Esophagus muscularis mucosa (tissue), 4 donors: ENCODE measurements at places on chromosomes 16 and 17. TPM values are rescaled to one million over a fixed set of nuclear protein-coding genes. Genes with fewer than 3 reads are reported as not detected.

KATNIP gene
- 17.7 TPM for total RNA-seq

- DNase-seq, result no peak
Observed at GRCh38 chr17:40095944-40096791, 4.2 kb downstream of the NR1D1 start.

DNA sequence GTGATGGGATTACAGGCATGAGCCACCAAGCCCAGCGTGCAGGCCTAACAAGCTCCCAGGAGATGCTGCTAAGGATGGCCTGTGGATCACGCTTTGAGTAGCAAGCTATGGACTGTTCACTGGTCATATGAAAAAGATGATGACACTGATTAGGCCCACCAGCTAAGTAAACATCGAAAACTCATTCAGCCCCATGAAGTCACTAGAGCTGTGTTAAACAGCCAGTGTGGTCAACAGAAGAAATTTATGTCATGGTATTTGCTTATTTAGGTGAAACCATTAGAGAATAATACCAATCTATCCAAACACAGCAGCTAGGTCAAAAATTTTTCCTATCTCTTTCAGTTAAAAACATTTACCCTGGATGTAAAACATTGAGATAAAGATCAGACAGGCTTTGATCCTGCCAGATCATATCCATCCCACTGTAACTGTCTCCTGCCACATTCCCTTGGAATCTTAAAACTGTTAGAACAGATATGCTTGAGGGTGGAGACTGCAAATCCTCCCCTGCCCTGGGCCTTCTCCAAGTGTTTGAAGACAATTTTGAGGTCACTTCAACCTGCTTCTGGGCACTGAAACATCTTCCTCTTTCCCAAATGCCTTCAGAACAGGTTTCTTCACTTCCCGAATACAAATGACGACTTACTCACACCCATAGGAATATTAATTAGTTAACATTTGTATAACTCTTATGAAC lies 30.9 kb downstream of the HOXB1 start:
- DNase-seq, result no peak

- DNase-seq, result no peak
Observed at GRCh38 chr16:2912330-2913199, 834 bp downstream of the FLYWCH1 start.

MYL4 gene
- total RNA-seq, result 0.52 TPM

KRTAP4-16 gene
- total RNA-seq, result not detected

DNA sequence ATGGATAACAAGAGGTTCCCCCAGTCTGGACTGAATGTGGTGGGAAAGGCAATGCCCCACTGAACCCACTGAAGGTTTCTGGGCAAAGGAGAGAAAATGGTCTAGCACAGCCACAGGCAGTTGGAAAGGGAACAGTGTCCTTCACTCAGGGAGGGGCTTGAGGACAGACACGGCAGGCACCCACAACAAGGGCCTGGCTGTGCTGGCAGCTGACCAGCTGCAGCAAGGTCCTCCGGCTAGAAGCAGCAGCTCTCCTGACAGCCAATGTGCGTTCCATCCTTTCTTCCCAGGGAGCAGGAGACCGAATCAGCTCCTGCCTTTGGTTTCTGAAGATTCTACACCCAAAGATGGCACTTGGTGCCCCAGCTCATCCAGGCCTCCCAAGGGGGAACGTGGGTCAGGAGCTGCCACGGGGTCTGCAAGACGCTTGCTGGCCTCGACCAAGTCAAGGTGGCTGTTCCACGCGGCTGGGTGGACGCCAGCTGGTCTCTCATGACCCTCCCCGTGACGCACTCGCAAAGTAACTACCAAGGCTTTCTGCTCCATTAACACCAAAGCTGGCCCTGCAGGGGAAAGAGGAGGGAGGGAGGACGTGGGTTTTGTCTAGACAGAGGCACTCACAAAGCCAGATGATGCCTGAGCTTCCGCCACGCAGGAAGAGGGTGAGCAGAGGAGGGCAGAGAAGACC lies 11.1 kb downstream of the ABR start:
- DNase-seq, result no peak

- DNase-seq, result no peak
Observed at GRCh38 chr17:77830816-77831473, 127.6 kb upstream of the TNRC6C start.

DNA sequence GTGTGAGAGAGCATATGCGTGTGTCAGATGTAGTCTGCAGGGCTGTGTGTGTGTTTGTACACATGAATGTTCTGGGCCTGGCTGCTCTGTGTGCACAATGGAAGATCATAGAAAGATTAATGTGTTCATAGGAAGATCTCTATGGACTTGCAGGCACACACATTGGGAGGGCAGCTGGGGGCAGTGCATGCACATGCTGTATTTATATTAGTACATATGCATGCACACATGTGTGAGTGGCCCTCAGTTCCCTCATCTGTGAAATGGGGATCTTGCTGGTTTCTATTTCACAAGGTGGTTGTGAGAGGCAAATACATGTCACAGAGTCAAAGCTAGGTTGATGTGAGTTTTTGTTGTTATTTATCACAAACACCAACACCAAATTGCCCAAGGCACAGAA lies 2.1 kb downstream of the CA7 start:
- DNase-seq, result no peak

DNA sequence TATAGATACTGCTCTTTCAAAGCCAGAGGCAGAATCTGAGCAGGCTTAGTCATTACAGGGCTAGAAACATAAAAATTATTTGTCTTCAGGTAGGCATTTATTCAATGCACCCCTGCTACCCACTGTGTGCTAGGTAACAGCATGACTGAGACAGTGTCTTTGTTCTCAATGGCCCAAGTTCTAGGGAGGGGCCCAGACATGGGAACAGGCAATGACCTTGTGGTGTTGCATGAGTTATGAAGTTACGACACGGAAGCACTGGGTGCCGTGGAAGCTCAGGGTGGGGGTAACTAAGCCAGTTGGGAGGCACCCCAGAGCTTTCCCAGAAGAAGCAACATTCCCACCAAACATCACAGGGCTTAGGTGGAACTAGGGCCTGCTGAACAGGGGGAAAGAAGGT lies 87.0 kb downstream of the CPPED1 start:
- no peak for DNase-seq

DNA sequence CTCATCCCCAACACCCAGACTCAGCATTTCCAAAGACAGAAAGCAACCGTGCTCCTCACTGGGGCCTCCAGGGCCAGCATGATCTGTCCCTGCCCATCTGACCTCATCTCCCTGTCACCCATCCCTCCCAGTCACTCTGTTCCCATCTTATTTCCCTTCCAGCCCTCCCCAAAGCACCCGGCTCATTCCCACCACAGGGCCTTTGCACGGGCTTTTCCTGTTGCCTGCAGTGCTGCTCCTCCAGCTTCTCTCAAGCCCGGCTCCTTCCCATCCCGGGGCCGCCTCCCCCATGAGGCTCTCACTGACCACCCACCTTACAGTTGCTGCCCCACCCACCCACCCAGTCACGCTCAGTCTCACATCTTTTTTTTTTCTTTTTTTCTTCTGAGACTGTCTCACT lies 54.8 kb downstream of the RMI2 start:
- no peak for DNase-seq

GRCh38 chr17:21674242-21674731 lies 18.0 kb upstream of the KCNJ18 start:
- no peak for DNase-seq

DNA sequence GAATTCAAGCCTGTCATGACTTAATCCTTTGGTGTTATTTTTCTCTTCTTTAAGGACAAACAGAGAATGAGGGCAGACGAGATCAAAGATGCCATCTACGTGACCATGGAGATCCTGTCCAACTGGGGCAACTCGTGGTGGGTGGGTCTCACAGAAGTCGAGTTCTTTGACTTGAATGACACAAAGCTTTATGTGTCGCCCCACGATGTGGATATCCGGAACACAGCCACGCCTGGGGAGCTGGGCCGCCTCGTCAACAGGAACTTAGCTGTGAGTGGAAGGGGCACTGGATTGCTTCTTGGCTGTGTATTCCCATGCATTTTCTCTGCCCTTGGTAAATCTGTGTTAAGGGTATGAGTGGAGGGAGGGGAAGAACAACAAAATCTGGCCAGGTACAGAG lies 158.7 kb downstream of the KATNIP start:
- DNase-seq, result no peak

DNA sequence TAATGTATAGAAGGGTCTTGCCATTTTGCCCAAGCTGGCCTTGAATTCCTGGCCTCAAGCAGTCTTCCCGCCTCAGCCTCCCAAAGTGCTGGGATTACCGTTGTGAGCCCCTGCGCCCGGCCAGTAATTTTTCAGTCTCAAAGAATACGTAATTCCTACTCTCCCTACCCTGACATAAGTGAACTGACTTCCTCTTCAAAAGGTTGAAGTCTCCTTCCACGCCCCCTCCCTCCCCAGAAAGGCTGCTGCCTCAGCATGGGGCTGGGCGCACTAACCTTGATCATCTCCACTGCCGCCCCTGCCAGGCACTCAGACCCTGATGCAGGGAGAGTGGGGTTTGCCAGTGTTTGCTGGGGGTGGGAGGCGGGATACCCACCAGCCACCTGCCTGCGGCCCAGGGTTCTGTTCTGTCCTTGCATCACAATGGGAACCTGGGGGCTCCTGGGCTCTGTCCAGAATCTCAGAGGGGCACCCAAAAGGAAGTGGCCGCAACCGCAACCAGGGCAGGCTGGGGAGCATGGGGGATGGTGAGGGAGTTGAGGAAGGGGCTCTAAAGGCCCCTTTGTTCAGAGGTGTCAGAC lies 27.5 kb downstream of the KIFC3 start:
- no peak for DNase-seq
